ENCODE measurements at places on chromosomes 4 and X.

DNA sequence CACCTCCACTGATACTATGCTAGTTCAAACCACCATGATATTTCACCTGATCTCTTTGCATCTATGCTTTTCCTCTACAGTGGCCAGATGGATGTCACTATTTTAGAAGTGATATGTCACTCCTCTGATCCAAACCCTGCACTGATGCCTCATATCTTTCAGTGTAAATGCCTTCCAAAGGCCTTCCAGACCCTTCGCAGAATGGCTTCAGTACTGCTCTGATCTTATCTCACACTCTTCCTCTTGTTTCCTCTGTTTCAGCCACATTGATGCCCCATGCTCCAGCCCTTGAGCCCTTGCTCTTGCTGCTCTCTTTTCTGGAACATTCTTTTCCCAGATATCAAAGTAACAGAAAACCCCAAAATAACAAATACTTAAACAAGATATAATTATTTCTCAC is 17.9 kb downstream of the MID1IP1 start:
- DNase-seq, result no peak

DNA sequence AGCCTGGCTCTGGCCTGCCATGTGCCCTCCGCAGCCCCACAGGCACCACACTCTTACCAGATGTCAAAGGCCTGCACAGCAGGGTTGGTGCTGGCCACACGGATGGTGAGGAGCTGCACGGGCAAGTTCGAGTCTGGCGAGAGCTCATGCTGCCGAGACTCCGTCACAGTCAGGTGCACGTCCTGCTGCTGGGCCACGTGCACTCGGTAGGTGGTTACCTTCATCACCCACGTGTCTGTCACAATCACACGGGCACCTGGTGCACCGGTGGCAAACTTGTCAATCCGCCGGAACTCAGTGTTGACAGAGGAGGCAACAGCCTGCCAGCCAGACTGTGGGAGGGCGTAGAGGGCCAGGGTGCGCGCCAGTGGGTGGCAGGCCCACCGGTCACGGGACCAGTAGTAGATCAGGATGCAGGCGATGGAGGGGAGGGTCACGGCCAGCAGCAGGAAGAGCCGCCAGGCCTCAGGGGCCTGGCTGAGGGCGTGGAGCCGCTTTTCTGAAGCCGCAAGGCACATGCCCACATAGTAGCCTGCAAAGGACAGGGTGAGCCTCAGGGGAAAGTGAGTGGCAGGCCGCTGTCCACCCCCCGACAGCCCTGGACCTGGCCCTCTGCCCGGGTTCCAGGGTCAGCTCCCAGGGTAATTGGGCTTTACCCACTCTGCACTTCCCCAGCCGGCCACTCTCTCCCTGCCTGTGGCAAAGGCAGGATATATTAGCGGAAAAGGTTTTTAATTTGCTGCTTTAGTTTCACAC is 2.9 kb downstream of the TMEM129 start:
- no peak for DNase-seq

GRCh38 chrX:107968623-107969022 is 13.5 kb downstream of the TEX13B start:
- DNase-seq, result no peak

DNA sequence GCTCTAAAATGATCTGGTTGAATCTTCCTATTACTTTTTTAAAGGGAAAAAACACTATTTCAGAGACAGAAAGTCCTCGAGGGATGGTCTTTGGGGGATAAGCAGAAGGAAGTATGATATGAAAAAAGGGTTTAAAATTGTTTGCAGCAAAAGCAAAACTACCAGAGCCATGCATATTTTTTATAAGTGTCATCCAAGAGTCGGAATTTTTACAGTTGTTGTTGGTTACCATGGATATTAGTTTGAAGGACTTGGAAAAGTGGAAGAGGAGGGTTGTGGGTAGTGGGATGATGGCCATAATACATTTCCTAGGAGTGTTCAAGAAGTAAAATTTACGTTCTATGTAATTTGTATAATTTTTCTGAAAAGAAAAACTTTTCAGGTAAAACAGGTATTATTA is 134.4 kb downstream of the PCDH7 start:
- DNase-seq, result no peak

GRCh38 chr4:4460759-4461158 is 73.9 kb downstream of the NSG1 start:
- no peak for DNase-seq

DNA sequence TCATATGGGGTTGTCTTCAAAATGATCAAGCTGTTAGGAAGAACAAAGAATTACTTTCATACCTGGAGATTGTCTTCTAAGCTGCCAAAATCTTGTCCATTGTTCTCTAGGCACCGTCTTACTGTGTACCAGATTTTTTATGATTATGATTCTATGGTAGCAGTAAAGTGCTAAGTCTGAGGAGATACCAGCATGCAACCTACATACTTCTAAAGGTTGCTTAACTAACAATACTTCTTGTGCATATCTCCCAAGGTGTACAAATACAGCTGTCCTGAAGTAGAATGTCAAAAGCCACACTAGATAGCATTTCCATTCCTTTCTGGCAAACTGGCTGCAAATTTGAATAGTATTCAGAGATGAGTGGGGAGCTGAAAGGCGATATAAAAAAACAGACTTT is 62.6 kb upstream of the FBXW7 start:
- DNase-seq, result no peak

- no peak for DNase-seq
These were observed 105.8 kb downstream of the RNF150 start for GRCh38 chr4:141027421-141027820.

DNA sequence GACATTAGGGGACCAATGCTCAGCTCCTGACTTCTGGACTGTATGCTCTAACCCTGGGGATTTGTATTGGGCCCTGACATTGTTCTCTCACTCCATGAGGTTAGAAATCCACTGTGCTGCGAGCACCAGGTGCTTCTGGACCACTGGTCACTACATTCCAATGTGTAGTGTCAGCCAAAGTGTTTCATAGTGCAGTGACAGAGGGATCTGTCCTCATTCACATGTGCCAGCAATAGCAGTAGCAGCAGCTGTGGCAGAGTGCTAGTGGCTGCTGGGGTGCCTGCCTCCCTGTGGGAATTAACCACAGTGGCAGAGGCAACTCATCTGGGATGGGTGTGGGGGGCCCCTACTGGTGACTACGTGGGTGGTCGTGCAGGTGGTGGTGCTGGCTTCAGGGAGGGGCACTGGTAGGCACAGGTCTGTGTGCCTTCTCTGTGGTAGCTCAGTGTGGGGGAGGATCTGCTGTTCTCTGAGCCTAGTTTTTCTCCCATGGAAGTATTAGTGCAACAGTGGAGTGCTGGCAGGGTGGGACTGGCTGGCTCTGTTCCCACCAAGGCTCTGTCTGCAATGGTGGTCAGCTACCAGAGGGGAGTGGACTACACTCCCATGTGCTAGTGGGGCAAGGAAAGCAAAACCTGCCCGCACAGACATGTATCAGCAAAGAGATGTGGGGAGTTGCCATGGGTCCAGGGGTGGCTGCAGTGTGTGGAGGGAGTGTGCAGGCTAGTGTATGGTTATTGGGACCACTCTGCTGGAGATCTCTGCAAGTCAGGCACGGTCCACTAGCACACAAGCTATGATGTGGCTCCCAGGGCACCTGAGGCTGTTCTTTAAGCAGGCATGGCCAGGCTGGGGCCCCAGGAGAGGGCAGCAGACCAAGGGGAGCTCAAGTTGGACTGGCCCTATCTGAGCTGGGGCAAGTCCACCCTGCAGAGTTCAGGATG is 78.5 kb downstream of the SCLT1 start:
- no peak for DNase-seq

- no peak for DNase-seq
These were observed 9.7 kb upstream of the KLHL13 start for GRCh38 chrX:118126286-118126685.

GRCh38 chrX:11666952-11667685 is 1.4 kb upstream of the ARHGAP6 start:
- DNase-seq, result no peak

DNA sequence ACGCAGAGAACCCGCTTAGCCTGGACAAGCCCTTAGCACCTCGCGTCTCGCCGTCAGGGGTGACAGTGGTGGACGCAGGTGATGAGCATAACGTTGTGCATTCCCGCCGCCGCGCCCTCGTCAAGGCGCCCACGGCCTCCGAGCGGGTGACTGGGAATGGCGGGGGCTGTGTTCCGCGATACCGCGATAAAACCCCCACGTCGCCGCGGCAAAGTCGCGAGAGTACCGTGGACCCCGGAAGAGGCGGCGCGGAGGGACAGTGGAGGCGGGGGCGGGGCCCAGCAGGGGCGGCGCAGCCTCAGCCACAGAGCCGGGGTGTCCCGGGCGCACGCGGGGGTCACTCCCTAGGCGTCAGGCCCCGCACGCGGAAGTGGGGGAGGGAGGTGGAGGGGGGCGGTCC is 53.8 kb downstream of the ZFYVE28 start:
- DNase-seq, result no peak

GRCh38 chr4:175770555-175770954 is 41.5 kb downstream of the GPM6A start:
- DNase-seq, result no peak

DNA sequence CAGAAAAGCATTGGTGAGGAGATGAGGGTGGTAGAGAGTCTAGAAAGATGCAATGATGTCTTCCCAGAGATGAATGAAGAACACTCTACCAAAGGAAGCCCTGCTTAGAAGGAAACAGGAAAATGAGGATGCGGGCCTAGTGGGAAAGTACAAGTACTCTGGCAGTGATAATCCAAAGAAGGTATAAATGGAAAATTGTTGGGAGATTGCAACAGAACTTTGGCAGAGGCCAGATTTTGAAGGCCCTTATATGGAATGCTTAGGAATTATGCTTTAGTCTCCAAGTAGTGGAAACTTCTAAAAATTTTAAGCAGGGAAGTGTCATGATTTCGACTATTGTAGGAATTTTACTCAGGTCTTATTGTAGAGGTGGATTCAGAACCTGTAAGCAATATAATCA is 11.0 kb downstream of the ARSJ start:
- no peak for DNase-seq

- no peak for DNase-seq
These were observed 22.1 kb upstream of the SLC10A4 start for GRCh38 chr4:48461000-48461399.

GRCh38 chr4:84325625-84326024 is 173.5 kb downstream of the NKX6-1 start:
- no peak for DNase-seq

- no peak for DNase-seq
These were observed 18.7 kb upstream of the XPNPEP2 start for GRCh38 chrX:129719931-129720530.

DNA sequence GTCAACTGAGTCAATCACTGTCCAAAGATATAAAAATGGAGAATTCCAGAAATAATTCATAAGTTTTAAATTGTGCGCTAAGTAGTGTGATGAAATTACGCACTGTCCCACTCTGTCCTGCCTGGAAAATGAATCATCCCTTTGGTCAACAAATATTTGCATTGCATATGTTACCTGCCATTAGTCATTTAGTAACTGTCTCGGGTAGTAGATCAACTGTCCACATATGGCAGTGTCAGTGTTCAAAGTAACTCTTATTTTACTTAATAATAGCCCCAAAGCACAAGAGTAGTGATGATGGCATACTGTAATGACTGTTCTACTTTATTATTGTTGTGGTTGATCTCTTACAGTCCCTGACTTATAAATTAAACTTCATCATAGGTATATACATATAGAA is 3.4 kb downstream of the YTHDC1 start:
- no peak for DNase-seq

DNA sequence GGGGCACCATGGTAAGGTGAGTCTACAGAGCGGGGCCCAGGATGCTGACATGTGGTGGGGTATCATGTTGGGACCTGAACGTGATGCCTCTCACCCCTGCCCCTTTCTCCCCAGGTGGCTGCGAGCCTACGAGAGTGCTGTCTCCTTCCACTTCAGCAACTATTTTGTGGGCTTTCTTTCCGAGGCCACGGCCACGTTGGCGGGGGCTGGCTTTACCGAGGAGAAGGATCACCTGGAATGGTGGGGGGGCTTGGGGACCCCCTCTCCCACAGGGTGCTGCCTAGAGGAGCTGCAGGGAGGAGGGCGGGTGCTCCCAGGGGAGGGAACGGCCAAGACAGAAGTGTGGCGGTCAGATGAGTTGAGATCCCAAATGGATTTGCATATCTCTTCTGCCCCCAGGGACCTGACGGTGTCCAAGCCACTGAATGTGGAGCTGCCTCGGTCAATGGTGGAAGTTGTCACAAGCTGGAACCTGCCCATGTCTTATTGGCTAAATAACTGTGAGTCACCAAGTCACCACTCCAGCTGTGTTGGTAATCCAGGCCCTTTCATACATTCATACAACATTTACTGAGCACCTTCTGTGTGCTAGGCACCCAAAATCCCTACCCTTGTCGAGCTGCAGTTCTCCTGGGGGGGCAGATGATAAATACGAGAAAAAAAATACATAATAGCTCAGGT is 5.5 kb downstream of the PORCN start:
- no peak for DNase-seq

- DNase-seq, result no peak
These were observed 53.2 kb downstream of the MOSPD2 start for GRCh38 chrX:14926471-14926870.
